Body of pancreas (tissue), 4 donors: ENCODE measurements at places on chromosomes 13 and 19.
A peak's percentile ranks its signal among the peaks of the same experiment; 100 is the strongest.

DNA sequence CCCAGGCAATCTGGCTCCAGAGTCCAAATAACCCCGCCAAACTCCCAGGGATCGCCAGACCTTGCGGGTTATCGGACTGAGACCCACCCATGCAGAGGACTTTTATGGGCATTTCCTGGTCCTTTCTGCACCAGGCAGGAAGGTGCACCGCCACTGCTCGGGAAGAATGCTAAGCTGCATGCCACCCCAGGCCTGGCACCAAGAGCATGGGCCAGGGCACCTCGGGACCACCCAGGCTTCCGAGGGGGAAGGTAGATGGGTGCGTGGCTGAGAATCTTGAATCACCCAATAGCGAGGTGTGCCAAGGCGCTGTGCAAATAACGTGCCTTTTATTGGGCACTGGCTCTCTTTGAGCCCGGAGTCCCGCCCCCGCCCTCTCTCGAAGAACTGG, 422 bp upstream of the ZNF575 start:
- no peaks in the 10 kb centered on the region for H3K27me3 ChIP-seq
- DNase-seq: peak; percentile 68
- H3K4me1 ChIP-seq: peaks cover 27% of the 10 kb centered on the region
- no peaks in the 10 kb centered on the region for H3K36me3 ChIP-seq
- H3K27ac ChIP-seq: peak overlapping the region; percentile 86
- H3K4me3 ChIP-seq: peak overlapping the region; percentile 68

DNA sequence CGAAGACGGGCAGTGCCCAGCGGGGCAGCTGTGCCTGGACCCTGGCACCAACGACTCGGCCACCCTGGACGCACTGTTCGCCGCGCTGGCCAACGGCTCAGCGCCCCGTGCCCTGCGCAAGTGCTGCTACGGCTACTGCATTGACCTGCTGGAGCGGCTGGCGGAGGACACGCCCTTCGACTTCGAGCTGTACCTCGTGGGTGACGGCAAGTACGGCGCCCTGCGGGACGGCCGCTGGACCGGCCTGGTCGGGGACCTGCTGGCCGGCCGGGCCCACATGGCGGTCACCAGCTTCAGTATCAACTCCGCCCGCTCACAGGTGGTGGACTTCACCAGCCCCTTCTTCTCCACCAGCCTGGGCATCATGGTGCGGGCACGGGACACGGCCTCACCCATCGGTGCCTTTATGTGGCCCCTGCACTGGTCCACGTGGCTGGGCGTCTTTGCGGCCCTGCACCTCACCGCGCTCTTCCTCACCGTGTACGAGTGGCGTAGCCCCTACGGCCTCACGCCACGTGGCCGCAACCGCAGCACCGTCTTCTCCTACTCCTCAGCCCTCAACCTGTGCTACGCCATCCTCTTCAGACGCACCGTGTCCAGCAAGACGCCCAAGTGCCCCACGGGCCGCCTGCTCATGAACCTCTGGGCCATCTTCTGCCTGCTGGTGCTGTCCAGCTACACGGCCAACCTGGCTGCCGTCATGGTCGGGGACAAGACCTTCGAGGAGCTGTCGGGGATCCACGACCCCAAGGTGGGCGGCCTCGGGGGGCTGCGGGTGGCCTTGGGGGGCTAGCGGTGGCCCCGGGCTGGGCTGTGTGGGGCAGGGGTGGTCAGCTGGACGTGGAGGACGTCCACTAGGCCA, 4.8 kb downstream of the GRIN3B start:
- no peak overlapping the region for H3K4me3 ChIP-seq
- peaks cover 14% of the 10 kb centered on the region for H3K4me1 ChIP-seq
- peaks cover 11% of the 10 kb centered on the region for H3K27me3 ChIP-seq
- DNase-seq: no peak
- no peak overlapping the region for H3K27ac ChIP-seq

- H3K27ac ChIP-seq: no peak overlapping the region
- no peak for DNase-seq
- no peaks in the 10 kb centered on the region for H3K36me3 ChIP-seq
- H3K4me1 ChIP-seq: peaks cover 23% of the 10 kb centered on the region
- H3K27me3 ChIP-seq: no peaks in the 10 kb centered on the region
These were observed 6.3 kb upstream of the DOCK9 start for GRCh38 chr13:98984118-98984517.

DNA sequence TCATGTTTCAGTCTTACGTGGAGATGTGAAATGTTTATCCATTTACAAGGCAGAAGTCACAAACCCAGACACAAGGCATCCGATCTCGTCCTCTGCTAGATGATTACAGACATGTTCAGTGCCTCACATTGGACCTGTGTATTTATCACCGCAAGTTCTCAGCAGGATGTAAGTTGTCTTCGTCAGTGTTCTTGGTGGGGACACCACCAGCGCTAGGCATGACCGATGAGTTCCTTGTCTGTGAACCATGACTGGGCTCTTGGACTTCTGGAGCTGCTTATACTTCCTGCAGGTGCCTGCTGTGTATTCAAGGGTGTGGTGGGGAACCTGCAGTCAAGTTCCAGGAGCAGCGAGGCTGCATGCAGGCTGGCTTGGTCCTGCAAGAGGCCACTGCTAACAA, 105.4 kb downstream of the URI1 start:
- no peaks in the 10 kb centered on the region for H3K36me3 ChIP-seq
- no peak overlapping the region for H3K27ac ChIP-seq
- no peak overlapping the region for H3K4me3 ChIP-seq
- no peak for DNase-seq
- H3K27me3 ChIP-seq: no peaks in the 10 kb centered on the region

DNA sequence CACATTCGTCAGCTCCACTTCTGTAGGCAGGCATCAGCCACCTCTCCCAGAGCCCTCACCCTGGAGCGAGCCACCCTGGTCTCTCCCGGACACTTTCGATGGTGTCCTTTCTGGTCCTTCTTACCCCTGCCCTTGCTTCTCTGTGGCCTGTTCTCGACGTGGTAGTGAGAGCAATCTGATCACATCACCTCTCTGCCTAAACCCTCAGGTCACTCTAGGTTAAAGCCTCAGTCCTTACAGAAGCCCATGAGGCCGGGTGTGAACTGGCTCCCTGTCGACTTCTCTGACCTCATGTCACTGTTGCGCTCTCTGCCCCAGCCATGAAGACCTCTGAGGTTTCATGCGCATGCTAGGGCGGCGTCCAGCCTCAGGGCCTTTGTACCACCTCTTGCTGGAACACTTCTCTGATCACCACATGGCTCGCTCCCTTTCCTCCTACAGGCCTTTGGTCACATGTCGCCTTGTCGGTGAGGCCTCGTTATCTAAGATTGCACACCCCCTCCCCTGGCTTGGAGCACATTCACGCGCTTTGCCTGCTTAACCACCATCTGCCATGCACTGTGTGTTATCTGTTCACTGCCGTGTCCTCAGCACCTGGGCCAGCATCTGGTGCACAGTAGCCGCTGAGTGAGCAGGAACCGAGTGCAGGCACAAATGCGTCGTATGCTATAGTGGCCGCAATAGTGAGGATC, 101.5 kb downstream of the DPF1 start:
- H3K4me1 ChIP-seq: no peaks in the 10 kb centered on the region
- H3K27me3 ChIP-seq: no peaks in the 10 kb centered on the region
- DNase-seq: no peak
- H3K4me3 ChIP-seq: no peak overlapping the region

GRCh38 chr19:6060600-6061375, 49.5 kb downstream of the RFX2 start:
- no peak for DNase-seq
- no peak overlapping the region for H3K27ac ChIP-seq
- H3K27me3 ChIP-seq: no peaks in the 10 kb centered on the region

GRCh38 chr19:31500946-31501345, 151.7 kb upstream of the TSHZ3 start:
- no peaks in the 10 kb centered on the region for H3K4me1 ChIP-seq
- no peaks in the 10 kb centered on the region for H3K27me3 ChIP-seq
- H3K27ac ChIP-seq: no peak overlapping the region
- no peak overlapping the region for H3K4me3 ChIP-seq
- DNase-seq: no peak
- no peaks in the 10 kb centered on the region for H3K36me3 ChIP-seq

- H3K36me3 ChIP-seq: no peaks in the 10 kb centered on the region
- DNase-seq: peak; percentile 34
These were observed 1.3 kb downstream of the RFX2 start for GRCh38 chr19:6108721-6109633.

DNA sequence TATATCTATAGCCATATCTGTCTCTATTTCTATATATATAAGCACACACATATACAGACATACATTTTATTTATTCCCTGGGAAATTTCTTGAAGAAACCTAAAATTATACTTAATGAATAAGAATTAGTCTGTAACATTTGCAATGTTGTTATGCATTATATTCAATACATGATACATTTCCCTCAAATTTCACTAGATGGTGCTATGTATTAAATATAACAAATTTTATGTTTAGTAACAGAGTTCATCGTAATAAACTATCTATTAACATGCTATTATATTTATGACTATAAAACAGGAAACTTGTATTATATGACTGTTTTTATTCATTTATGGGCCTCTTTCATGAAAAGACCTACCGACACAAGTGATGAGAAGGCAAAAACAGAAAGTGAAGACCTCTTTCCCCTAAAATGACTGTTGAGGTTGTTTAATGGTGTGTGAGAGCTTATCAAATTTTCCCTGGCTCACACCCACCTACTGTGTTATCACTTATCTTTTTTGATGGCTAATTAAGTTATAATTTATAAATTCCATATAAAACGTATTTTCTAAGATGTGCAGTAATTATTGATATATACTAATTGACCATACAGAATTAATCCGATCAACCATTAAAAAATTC, 881.9 kb downstream of the SLITRK6 start:
- DNase-seq: no peak
- H3K27me3 ChIP-seq: no peaks in the 10 kb centered on the region
- H3K4me3 ChIP-seq: no peak overlapping the region
- H3K27ac ChIP-seq: no peak overlapping the region
- no peaks in the 10 kb centered on the region for H3K36me3 ChIP-seq
